Activated B cell treated with CpG ODN at 0.5 μM for 24 hours (primary cell): ENCODE measurements at places on chromosomes 2 and 18. TPM values are rescaled to one million over a fixed set of nuclear protein-coding genes. Genes with fewer than 3 reads are reported as not detected.

NGEF gene
- total RNA-seq, result not detected in 2 replicates

CRYGD gene
- total RNA-seq, result not detected in 2 replicates

GRCh38 chr2:178306352-178307073 lies 112.2 kb downstream of the OSBPL6 start:
- no peak for DNase-seq

- DNase-seq, result no peak
These were observed 420.9 kb upstream of the POU3F3 start for GRCh38 chr2:104432991-104433390.

GRCh38 chr18:59916746-59917145 lies 16.9 kb downstream of the PMAIP1 start:
- DNase-seq, result no peak

- DNase-seq, result no peak
These were observed 203.9 kb upstream of the ALPP start for GRCh38 chr2:232174662-232175061.

- DNase-seq, result no peak
These were observed 40.7 kb upstream of the ARHGAP25 start for GRCh38 chr2:68693951-68694350.

- DNase-seq, result no peak
These were observed 13.6 kb downstream of the TWSG1 start for GRCh38 chr18:9348079-9348671.
